ENCODE measurements at places on chromosomes 6 and 20.
A peak's percentile ranks its signal among the peaks of the same experiment; 100 is the strongest.

GRCh38 chr6:27541212-27541932 is 68.5 kb upstream of the ZNF184 start:
- DNase-seq, result no peak

DNA sequence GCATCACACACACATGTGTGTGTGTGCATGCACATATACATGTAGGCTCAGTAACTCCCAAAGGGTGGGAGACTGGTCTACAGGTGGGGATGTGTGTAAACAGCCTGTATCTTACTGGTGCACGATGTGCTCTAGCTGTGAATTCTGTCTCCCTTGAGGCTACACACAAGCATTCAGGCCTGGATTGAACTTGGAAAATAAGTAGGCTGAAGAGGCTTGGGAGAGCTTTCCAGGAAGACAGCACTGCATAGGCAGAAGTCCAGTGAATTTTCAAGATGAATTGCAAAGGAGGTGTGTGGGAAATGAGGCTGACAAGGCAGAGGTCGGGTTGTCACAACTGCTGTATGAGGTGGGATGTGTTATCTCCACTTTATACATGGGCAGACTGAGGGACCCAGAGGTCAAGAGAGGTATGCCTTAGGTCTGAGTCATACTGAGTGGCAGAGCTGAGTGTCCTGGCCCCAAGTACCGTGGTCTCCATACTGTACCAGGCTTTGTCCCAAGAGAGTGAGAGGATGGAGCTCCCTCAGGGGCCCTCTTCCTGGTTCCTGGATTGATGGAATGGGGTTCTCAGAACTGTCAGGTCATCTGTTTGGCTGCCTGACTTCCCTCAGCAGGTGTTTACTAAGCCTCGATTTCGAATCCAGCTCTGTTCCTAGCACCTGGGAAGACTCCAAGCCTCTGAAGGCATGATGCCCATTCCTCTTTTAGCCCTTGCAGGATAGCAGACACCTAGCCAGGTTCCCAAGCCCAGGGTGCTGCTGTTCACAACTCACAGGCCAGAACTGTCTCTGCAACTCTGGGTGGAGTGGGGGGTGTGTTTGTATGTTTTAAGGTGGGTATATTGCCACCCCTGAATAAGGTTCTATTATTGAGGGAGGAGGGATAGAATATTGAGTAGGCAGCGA is 14.4 kb downstream of the SNPH start:
- DNase-seq, result no peak

DNA sequence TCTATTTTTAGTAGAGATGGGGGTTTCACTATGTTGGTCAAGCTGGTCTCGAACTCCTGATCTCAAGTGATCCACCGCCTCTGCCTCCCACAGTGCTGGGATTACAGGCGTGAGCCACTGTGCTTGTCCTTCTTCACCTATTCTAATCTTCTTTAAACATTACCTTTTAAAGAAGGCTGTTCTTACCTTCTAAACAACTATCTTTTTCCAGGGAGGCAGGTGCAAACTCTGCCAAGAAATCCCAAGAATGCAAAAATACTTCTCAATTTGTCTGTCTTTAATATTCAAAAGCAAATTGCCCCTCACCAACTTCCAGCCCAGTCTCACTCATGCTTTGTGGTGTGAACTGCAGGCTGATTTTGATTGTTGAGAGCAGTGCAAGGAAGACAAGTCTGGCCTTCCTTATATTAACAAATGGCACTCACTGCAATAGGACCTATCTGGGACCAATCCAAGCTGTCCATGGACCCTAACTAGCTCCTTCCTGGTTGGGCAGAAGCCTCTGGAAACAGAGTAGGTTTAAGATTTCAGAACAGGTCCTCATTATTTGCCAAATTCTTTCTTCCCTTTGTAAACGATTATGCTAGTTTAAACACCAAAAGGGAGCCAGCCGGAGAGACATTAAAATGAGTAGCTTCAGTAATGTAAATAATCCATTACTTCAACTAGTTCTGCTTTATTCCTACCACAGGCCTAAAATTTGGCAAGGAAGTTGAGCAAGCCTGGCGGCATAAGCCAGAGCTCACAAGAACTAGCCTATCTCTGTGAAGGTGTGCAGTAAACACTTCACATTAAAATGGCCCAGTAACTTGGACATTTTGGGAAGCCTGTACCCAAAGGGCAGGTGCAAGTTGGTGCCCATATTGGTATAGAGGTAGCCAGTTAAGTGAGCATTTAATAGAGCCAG is 1.6 kb downstream of the SCAND1 start:
- DNase-seq, result no peak

DNA sequence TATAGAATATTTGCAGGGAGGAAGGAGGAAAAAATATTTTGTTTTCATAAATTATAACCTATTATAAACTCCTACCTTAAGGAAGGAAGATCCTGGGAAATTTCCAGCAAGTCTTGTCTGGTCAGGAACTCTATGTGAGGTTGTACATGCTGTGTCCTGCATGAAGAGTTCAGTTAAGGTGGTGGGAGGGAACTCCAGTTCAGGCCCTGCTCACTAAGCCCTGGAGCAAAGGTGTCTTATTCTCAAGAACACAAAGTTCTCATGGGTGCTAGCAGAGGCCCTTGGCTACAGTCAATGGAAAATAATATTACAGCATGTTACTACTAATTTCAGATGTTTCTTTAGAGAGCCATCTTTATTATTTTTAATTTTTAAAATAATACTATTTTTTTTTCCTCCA is 3.8 kb upstream of the OGFRL1 start:
- no peak for DNase-seq

- no peak for DNase-seq
Measured at GRCh38 chr6:106799031-106799894, 169.9 kb downstream of the QRSL1 start.

GRCh38 chr6:107846262-107846795 is 22.2 kb upstream of the SCML4 start:
- no peak for DNase-seq

DNA sequence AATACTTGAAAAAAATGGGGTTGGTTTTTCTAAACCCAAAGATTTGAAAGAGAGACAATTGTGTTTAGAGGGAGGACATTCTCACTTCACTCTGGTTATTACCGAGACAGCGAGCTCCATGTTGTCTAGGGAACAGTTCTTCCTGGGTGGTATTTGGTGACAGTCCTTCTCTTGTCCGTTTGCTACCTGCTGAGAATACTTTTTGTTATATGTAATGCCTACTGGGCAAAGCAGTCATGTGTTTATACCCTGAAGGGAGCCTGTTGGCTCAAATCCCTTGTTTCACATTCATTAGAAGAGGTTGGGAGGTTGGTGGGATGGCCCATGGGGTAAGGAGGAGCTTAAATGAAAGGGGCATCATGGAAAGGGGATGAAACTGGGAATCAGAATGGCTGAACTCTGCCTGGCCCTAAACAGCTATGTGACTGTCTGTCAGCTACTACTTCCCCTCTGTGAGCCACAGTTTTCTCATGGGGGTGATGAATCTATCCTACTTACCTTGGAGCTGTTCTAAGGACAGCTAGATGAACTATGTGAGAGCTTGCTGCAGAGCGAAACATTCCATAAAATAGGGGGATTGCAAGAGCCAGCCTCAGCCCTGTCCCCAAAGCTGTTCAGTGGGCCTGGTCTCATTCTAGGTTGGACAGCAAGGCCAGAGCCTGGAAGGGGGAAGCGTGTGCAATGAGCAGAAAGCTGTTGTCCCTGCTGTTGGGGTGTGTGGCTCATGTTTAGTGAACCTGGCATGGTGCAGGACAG is 43.5 kb downstream of the FNDC1 start:
- no peak for DNase-seq

GRCh38 chr6:98945311-98946115 is 2.2 kb downstream of the FBXL4 start:
- DNase-seq, result no peak

DNA sequence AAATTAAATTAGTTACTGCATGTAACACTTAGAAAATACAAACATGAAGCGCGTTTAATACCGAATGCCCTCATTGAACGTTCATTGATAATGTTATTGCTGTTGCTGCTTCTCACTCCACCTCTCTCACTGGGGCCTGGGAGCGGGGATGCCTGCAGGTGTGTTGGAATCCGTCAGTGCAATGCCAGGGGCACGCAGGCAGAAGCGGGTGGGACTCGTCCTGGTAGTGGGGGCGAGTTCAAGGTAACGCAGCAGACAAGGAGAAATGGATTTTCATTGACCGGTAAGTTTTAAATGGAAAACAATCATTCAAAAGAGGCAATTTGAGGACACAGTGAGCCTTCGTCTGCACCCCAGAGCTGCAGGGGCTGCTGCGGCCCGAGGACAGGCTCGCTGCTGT is 71.2 kb upstream of the AFDN start:
- DNase-seq, result no peak

DNA sequence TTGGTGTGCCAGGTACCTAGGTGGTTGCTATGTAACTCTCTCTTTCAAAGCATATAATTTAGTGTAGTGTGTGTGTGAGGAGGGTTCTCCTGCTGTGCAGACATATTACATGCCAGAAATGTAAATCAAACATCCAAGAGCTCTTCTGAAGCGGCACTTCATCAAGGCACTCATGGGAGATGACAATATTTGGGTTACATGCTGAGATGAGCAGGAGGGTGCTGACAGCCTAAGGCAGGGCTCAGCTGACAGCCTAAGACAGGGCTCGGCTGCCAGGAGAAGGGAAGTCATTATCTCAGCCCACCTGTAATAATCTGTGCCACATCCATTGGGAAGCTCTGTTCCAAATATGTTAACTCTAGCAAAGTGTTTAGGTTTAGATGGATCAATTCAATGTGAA is 39.1 kb downstream of the ADGRF5 start:
- DNase-seq, result no peak

GRCh38 chr6:7542874-7543624 is 1.6 kb downstream of the DSP start:
- DNase-seq, result no peak

- DNase-seq, result no peak
Measured at GRCh38 chr6:51300510-51300909, 481.8 kb downstream of the TFAP2B start.

DNA sequence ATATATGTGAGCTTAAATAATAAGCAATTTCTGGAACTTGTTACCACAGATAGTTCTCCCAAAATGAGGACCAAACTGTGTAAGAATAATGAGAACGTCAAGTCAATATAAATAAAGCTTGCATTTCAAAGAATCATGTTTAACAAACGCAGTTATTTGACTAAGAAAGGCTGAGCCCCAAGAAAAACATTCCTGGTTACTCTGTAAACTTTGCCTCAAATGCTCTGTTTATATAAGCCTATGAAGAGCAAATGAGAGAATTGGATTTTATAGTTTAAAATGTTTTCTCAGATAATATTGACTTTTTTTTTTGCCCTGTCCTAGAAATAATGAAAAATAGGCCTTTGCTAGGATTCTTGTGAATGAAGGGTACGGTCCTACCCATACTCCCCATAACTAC is 81.3 kb downstream of the C6orf52 start:
- no peak for DNase-seq

- no peak for DNase-seq
Measured at GRCh38 chr20:6148073-6148472, 25.2 kb upstream of the FERMT1 start.

GRCh38 chr6:156875062-156875461 is 97.9 kb downstream of the ARID1B start:
- no peak for DNase-seq

- DNase-seq, result peak; percentile 7
Measured at GRCh38 chr20:10171864-10172751, 46.5 kb upstream of the SNAP25 start.

DNA sequence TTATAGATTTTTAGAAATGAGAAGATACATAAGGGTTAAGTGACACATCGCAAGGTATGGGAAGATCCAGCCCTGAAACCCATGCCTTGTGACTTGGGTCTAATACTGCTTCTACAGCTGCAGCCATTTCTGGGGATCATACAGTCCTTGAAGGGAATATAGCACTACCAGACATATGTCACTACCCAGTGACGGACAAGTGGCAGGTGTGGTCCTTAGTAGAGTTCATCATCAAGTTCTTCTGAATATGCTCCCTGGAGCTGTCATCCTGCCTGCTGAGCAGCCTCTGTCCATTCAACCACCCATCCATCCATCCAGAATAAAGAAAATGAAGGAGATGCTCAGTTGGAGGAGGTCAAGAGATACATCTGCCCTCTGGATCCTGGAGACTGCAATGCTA is 118.6 kb upstream of the ASF1A start:
- DNase-seq, result no peak

DNA sequence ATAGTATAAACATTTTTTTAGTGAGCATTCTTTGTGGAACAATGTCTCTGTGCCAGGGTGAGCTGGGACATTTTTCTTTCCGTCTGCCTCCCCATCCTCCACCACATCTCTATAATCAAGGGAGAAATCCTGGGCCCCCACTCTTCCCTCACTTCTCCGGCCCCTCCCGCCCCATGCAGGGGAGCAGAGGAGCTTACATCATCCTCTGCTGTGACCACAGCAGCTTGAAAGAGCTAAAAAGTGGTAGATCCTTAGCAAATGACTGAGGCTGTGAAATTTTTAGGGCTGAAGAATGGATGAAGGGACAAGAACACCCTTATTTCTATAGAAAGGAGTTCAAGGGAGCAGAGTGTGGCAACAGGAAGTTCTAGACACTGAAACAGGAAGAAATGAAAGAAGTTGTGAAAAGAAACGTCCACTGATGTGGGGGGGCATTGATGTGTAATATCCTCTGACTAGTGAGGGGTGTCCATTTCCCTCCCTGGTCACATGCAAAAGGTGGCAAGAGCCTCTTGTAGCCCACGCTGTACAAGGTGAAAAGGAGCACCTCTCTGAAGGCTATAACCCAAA is 380.3 kb upstream of the JARID2 start:
- DNase-seq, result no peak

DNA sequence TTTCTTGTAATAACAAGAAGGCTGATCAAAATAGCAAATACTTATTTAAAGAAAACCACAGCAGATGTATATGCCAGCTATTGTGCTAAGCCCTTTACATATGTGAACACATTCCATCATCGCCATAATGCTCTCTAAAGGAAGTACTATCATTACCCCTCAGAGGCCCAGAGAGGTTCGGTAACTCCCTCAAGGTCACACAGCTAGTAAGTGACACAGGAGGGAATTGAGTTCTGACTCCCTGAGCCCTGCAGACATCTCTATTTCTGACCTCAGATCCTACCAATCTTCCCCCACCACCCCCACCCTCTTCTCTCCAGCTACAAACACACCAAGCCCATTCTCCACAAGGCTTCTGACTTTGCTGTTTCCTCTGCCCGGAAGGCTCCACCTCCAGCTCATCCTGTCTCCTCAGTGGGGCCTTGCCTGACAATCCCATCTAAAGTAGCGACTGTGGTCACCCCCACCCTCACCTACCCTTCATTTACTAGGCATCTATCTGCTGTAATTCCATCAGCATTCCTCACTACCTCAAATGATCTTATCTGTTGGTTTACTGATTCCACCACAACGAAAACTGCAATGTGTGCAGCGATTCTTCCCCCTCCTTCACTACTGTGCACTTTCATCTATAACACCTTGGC is 234.5 kb downstream of the LRFN2 start:
- no peak for DNase-seq

GRCh38 chr6:130969791-130970491 is 93.1 kb downstream of the EPB41L2 start:
- no peak for DNase-seq

Data from activated T-cell treated with anti-CD3 and anti-CD28 coated beads for 4 hours (primary cell).